ENCODE measurements at places on chromosomes 13 and 19. TPM values are rescaled to one million over a fixed set of nuclear protein-coding genes. Genes with fewer than 3 reads are reported as not detected.

KLC3 gene
- total RNA-seq = not detected

PCP2 gene
- 1.9 TPM for total RNA-seq

CYP2A7 gene
- total RNA-seq = not detected

MAB21L1 gene
- total RNA-seq = not detected

GRCh38 chr13:34578471-34578870 lies 363.6 kb upstream of the NBEA start:
- no peak for DNase-seq

- DNase-seq = no peak
Observed at GRCh38 chr13:40228990-40229389, 437.5 kb downstream of the FOXO1 start.

DNA sequence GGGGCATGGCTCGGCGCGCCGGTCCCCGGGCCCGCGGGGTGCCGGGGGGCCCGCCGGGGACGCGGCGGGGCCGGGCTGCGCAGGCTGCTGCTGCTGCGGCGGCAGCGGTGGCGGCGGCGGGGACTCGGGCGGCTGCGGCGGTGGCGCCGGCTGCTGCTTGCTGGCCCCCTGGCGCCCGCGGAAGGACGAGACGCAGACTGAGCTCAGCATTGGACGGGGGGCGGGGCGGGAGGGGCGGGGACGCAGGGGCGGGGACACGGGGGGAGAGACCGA lies 368 bp downstream of the KCNC3 start:
- DNase-seq = no peak

DNA sequence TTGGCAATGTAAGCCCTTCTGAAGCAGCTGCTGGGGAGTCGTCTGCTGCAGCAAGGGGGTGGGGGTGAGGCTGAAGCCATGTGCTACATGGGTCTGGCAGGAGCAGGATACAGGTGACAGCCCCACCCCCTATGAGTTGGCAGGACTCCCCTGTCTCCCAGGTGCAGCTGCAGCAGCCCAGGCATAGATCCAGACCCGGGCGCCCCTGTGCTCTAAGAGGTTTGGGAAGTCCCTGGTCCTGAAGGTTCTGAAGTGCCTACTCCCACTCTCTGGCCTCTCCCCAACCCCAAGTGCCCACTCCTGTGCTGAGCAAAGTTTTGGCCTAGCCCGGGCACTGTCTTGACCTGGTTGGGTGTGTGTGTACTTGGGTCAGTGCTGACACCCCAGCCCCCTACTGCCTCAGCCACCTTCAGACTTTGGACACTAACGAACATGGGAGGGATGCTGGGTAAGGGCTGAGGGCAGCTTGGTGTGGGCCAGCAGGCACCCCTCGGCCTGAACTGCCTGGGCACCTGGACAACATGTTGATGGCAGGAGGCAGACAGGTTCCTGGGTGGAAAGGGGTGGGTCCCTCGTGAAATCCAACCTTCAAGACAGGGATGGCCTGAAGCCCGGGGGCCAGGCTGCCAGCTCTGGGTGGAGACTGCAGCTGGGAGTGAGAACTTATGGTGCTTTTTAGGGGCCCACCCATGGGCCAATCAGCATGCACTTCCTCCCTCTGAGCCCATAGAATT lies 54.1 kb upstream of the SLITRK6 start:
- no peak for DNase-seq

DNA sequence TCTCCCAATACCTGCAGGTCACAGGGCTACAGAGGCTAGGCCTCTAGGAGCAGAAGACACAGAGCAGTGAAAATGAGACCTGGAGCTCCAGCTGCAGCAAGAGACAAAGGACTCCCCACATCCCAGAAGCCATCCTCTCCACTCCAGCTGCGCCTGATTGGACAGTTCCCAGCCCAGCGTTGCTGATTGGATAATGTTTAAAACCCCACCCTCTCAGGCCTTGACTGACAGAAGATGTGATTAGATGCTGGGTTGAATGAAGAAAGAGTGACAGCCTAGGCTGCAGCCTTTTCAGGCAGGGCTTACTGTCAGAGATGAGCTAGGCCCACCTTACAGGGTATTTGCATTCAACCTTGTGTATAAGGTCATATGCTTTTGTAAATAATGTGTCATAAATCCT lies 59.4 kb downstream of the ZNF708 start:
- no peak for DNase-seq

All from CD4-positive, alpha-beta T cell (primary cell).